ENCODE measurements at places on chromosomes 16 and 17.
A peak's percentile ranks its signal among the peaks of the same experiment; 100 is the strongest.

GRCh38 chr17:12365805-12366204, 299.9 kb upstream of the MYOCD start:
- no peak for DNase-seq

- no peak for DNase-seq
These were observed 536.5 kb upstream of the CDH11 start for GRCh38 chr16:65658349-65658748.

DNA sequence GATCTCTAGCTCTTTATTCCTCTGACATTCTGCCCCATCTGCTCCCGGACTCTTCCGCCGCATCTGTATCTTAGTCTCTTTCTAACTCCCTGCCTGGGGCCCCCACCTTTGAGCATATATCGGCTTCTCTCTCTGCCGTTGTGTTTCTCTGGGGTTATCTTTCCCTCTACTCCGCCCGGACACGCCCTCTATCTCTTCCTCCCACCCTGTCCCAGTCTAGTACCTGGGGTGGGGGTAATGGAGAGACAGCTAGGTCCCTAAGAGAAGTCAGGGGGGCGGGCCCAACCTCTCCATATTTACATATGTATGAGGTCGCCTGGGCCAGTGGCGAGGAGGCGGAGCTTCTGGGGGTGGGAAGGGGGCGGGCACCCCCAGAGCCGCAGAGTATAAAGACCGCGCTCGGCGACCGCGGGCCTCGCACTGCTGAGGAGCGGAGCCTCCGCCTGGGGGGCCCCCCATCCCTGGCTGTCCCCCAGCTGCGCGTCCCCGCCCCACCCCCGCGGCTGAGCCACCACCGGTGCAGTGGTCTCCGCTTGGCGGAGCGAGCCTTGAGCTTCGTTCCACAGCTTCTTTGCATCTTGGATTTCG, at the start of gene ATP1B2:
ATP1B2 (plus strand) TSS at position 418 of the 588 bp plus-strand sequence. CDS start 593 bp downstream, outside the sequence.
- DNase-seq: peak; percentile 66

DNA sequence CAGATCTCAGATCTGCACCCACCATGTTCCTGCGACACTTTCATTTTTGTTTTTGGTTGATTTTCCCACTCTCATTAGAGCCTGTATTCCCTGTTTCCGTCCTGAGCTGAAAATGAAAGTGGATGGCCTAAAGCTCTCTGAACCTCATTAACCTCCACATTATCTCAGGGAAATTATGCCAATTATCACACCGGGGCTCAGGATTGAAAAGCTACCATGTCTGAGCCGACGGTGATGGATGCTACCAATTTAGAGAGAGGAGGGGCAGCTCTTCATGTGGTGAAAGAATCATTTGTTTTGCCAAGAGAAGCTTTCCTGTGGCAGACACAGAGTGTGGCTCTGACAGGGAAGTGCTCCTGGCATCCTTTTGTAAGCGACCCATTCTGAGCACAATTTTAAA, 410.4 kb upstream of the CDH11 start:
- DNase-seq: no peak

DNA sequence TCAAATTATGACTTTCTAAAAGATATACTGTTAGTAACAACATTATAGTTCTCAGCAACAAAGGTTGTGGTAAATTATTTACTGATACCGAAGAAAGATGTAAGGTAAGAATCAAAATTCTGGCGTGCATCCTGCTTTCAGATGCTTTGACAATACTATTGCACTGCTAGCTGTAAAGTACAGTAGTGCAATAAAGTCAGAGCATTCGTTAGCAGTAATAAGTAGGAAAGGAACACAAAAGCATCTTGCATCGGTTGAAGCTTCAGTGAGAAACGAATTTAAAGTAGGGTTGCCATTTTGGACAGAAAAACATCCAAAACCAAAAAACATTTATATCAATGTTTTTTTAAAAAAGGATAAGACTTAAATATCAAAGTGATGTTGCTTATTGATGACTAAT, 4.0 kb downstream of the SKA2 start:
- no peak for DNase-seq

DNA sequence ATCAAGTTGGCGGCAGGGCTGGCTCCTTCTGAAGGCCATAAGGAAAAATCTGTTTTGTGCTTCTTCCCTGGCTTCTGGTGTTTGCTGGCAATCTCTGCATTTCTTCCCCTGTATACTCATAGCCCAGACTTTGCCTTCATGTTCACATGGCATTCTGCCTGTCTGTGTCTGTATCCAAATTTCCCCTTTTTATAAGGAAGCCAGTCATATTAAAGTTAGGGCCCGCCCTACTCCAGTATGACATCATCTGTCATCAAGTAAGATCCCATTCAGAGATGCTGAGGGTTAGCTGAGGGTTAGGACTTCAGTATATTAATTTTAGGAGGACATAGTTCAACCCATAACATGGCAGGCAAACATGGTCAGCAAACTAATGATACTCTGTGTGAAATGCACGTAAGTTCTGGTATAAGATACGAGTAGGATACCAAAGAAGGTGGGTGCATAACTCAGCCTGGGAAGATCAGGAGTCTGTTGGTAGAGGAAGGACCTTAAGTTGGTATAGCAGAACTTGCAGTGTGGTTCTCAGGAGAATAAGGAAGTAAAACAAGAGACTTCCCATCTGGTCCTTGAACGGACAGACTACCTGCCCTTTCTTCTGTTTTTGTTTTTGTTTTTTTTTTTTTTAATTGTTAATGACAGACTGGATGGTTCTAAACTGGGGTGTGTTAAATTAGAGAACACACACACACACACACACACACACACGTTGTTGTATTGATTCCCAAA, 13.9 kb downstream of the MAP2K6 start:
- DNase-seq: no peak

- no peak for DNase-seq
These were observed 17.7 kb upstream of the CDH15 start for GRCh38 chr16:89153848-89154271.

DNA sequence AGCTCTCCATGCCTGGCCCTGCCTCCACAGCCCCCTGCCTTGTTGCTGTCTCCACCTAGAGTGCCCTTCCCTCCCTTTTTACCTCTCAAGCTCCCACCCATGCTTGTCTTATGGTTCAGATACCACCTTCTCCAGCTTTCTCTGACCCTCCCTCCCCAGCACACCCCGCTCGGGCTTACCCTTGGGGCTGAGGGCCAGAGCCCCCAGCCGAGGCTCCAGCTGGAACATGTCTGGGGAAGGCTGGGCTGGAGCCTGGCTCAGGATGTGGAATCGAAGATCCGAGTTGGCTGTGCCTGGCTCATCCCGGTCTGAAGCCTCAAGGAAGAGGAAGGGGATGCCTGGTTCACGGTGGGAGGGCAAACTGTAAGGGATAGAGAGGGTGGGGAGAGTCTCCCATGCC, 3.6 kb downstream of the CDH16 start:
- no peak for DNase-seq

DNA sequence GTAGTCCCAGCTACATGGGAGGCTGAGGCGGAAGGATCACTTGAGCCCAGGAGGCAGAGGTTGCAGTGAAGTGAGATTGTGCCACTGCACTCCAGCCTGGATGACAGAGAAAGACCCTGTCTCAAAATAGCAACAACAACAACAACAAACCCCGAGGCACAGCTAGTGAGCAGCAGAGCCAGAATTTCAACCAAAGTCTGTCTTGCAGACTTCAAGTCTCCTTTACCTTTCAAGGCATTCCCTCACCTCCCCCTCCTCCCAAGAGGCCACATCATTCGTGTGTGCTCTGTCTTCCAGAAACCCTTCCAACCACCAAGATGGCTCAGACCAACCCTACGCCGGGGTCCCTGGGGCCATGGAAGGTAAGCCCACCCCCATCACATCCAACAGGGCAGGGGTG, 2.2 kb downstream of the CRYBA1 start:
- no peak for DNase-seq

GRCh38 chr17:7897773-7898172, 9.2 kb downstream of the CHD3 start:
- no peak for DNase-seq
